HuH-7.5 (cell line): ENCODE measurements at places on chromosomes 3 and 15.
A peak's percentile ranks its signal among the peaks of the same experiment; 100 is the strongest.

DNA sequence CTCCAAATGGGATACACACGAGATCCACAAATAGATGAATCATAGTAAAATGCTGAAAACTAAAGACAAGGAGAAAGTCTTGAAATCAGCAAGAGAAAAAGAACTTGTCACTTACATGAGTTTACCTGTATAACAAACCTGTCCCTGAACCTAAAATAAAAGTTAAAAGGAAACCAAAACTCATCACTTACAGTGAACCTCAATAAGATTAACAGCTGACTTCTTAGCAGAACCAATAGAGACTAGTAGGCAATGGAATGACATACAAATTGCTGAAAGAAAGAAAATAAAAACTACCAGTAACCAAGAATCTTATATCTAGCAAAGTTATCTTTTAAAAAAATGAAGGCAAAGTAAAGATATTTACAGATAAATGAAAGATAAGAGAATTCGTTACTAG lies 27.4 kb downstream of the SEC22A start:
- DNase-seq = no peak

- DNase-seq = no peak
Measured at GRCh38 chr3:31754575-31755278, 222.0 kb downstream of the STT3B start.

DNA sequence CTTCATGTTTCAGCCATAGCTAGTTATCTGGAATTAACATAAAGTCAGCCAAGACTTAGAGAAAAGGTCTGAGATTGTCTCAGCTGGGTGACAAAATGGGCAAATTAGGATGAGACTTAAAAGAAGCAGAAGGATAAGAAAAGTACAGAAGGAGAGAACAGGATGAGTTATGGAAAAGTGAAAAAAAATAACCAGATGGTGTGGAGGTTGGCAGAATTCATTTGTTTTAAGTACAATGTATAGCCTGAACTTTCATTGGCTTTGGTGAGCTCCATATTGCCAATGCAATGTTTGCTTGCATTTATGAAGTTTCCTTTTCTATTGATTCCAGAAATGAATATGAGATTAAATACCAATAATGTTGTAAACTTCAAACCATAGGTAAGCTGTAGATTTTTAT lies 447.2 kb upstream of the DPH6 start:
- no peak for DNase-seq

- DNase-seq = no peak
Measured at GRCh38 chr3:169748670-169749069, 16.2 kb downstream of the TERC start.

GRCh38 chr3:44132061-44132460 lies 109.6 kb upstream of the TOPAZ1 start:
- DNase-seq = no peak

DNA sequence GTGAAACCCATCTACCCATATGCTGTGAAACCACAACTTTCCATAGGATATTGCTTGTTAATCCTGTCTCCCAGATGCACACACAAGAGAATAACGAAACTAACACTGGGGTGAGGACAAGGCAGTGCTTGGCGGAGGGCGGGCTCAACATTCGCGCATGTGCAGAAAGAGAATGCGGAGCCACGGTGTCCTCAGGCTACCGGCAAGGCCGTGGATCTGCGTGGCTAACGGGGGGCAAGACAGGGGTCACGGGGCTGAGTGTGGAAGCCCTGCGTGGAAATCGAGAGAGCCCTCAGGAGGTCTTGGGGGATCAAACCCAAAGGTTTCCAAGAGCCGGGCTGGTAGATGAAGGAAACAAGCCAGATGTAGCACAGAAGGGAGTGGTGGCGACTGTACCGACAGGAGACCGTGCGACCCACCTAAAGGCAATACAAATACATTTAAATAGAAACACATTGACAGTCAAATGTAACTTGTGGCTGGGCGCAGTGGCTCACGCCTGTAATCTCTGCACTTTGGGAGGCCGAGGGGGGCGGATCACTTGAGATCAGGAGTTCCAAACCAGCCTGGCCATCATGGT lies 48.5 kb upstream of the TRA2B start:
- no peak for DNase-seq

DNA sequence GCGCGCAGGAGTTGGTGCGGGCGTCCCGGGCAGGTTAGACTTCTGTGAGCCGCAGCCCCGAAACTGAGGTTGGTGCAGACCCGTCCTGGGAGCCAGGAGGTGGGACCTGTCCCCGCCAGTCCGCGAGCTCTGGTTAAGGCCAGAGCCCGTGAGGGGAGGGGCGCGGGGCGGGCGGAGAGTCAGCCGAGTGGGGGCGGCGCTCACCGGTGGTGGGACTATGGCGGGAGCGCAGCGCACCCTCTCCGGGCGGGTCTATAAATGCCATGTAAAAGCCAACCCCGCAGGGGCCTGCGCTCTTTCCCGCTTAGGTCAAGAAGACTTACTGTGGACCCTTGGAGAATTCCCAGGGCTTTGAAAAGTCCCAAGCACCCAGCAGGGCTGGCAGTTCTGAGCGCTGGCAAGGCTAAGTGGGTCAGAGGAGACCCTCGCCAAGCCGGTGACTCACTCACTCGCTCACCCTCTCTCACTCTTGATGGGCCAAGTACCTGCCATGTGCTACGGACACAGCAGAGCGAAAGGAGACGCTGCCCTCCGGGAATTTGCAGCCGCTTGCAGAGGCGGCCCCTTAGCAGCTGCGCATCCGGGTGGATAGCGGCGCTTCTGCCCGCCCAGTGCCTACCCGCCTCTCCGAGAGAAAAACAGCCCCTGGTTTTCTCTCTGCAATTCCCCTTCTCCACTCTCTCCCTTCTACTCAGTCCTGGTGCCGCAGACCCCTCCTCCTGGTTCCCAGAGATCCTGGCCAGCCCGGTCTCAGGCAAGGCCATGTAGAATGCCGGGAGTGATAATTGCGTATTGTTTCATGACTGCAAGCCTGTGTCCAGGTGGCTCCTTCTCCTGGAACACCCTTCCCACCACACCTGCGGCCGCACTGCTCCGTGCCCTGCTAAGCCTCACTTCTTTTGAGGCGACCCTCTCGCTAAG lies at the start of gene ALDH1L1:
ALDH1L1 (minus strand) TSS at position 110 of the 921 bp plus-strand sequence. CDS start 19,607 bp downstream, outside the sequence.
- no peak for DNase-seq

DNA sequence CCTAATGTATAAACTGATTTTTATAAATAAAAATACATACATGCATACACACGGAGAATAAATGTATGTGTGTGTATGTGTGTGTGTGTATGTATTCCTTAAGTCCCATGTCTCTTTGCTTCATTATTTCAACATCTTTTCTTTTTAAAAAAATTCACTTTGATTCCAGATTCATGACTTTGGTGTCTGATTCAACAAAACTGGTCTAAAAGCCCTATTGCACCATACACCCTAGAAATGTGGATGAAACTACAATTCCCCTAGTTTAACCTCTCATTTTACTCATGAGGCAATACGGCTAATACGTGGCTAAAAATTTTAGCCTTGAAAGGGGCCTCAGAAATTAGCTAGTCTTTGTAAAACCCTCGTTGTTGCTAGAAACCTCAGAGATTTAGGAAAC lies 228.1 kb downstream of the ADAMTS9 start:
- no peak for DNase-seq

GRCh38 chr15:94930960-94931359 lies 699.6 kb downstream of the MCTP2 start:
- no peak for DNase-seq

DNA sequence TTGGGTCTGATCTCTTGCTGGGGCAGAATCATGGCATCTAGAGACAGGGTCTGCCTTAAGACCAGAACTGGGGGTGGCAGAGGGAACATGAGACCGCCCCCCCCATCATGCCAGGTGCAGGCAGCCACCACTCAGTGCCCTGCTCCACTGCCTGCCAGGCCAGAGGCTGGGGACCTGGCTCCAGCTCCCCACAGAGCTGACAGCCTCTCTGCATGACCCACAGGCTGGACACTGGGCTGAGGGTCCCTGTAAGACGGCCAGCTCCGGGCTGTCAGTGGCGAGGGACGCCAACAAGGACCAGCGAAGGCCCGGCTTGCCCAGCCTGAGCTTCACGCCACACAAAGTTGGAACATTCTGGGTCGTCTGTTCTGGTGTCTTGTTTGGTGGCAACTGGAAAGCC lies 145.6 kb downstream of the NSMCE3 start:
- no peak for DNase-seq

DNA sequence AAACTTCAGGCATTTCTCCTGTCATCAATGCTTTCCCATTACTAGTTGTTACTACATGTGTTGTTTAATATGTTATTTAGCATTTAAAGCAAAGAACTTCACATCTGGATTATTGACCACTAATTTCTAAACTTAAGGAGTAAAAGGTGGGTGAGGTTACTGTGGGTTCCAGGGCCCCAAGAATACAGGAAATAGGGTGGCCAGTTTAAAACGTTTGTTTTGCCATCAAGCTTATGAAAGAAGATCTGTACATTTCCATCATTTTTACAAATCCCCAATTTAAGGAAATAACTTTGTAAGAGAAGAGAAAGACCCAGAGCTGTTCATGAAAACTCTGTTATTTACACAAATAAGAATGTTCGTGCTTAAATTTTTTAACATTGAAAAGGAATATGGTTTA lies 54.5 kb upstream of the ACKR4 start:
- no peak for DNase-seq

DNA sequence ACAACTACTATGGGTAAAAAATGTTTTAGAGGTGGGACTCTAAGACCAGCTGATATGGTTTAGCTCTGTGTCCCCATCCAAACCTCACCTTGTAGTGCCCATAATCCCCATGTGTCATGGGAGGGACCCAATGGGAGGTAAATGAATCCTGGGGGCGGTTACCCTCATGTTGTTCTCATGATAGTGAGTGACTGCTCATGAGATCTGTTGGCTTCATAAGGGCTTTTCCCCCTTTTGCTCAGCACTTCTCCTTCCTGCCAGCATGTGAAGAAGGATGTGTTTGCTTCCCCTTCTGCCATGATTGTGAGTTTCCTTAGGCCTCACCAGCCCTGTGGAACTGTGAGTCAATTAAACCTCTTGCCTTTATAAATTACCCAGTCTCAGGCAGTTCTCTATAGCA lies 45.7 kb downstream of the FAM98B start:
- DNase-seq = no peak

DNA sequence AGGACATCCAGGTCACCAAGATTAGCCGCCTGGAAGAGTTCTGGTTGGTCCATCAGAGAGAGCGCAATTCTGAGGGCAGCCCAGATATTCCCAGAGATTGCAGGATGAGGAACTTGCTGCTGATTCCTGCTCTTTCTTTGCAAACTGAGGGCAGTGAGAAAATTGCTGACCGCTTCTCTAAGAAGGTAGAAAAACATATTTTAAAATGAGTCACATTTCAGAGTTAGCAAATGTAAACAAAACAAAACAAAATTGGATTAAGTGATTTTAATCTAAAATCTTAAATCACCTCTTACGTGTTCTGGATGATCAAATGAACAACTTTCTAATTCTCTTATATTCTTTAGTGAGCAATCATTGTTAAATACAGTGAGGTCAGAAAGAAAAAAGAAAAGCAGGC lies 149.0 kb downstream of the USP13 start:
- DNase-seq = no peak

DNA sequence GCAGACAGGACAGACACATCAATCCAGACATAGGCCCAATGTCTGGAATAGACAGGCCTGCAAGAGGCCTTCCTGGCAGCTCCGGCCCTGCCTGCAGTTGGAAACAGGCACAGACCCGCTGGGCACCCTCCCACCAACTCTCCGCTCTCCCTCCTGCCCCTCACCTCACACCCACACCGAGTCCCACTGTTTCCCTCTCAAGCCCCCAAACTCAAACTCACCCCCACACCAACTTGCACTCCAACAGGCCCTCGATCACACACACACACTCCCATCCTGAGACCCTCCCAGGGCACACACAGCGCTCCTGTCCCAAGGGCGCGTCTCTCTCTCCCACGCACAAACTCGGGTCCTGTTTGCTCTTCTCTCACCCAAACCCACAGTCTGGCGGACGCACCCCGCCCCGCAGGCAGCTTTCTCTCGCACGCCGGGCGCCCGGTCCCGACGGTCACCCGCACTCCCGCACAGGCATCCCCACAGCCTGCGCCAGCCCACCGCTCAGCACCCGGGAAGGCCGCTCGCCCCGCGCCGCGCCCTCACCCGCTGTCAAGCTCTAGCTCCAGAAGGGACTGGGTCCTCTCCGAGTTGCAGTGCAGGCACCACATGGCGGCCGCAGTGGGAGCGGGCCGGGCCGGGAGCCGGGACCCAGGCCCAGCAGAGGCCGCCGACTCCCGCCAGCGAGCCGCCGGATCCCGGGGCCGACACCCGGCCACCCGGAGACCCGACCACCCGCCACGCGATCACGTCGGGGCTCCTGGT lies 106.2 kb downstream of the IQSEC1 start:
- peak; percentile 77 for DNase-seq

- no peak for DNase-seq
Measured at GRCh38 chr15:72781631-72782030, 1.9 kb downstream of the ADPGK start.

DNA sequence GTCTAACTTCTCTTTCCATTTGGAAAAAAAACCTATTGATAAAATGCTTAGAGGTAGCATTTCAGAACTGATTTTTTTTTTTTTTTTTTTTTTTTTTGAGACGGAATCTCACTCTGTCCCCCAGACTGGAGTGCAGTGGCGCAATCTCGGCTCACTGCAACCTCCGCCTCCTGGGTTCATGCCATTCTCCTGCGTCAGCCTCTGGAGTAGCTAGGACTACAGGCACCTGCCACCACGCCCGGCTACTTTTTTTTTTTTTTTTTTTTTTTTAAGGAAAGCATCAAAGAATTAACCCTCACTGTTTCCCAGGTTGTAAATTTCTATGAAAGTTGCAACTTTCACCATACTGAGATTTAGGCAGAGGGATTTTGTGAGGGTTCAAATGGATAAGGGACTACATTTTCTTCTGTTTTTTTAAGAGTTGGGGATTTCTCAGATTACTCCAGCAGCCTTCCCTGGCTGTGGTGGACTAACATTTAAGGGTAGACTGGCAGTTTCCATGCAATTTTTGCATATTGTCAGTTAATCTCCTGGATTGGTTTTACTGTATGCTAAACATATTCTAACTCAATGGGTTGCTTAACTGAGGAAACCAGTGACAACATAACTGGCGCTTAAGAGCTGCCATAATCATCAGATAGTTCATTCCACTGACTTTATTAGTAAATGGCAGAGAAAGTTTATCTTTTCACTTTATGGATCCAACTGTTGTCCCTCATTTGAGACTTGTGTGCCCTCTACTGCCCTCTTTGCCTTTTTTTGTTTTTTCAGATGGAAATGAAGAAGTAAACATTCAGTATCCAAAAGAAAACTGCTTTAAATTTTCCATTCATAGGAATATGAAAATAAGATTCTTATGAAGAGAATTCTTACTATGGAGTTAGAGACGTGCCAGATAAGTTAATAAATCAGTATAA lies 93.7 kb downstream of the NPTN start:
- no peak for DNase-seq

DNA sequence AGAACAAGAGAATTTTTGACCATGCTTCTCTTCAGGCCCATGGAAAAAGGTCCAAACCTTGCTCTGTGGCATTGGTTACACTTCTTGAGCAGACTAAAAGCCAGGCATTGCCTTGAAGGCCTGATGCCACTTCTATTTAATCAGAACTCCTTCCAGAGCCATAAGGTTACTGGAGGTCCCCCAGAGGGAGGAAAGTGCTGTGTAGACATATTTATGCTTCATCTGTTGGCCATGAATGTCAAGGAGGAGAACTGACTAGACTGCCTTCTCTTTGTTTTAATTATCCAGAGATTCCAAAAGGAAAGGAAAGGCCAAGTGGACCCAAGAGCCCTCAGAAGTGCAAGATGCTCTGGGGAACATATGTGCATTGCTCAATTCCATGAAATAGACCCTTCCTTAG lies 292.6 kb upstream of the NR2E3 start:
- DNase-seq = no peak

- peak; percentile 27 for DNase-seq
Measured at GRCh38 chr3:50652709-50653108, 22.0 kb upstream of the DOCK3 start.

GRCh38 chr3:12895391-12896062 lies 54.2 kb upstream of the RPL32 start:
- no peak for DNase-seq

- DNase-seq = no peak
Measured at GRCh38 chr3:61790411-61790810, 229.0 kb downstream of the PTPRG start.
